ENCODE measurements at places on chromosomes 3 and 15.

- no peak for DNase-seq
These were observed 10.9 kb downstream of the RMDN3 start for GRCh38 chr15:40743921-40744814.

- DNase-seq, result no peak
These were observed 147.2 kb upstream of the SLC2A2 start for GRCh38 chr3:171173736-171174135.

GRCh38 chr15:43199945-43200488 lies 14.8 kb downstream of the CCNDBP1 start:
- DNase-seq, result peak; percentile 10

GRCh38 chr3:17359911-17360310 lies 382.5 kb downstream of the TBC1D5 start:
- DNase-seq, result no peak

DNA sequence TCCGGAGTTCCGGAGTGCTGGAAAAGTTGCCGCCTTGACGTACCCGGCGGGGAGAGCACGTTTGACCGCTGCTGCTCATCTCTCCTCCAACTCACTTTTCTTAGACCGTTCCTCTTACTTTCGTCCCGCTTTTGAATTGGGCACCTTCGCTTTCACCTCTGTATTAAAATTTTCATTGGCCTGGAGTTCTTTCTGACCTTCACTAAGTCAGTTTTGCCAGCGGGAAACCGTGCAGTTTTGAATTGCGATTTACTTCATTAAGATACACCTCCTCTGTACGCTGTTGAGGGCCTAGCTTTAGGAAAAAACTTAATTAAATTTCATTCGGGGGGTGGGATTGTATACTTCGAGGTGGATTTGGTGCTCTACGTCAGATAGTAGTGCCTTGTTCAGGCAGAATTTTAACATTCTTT lies 1.3 kb downstream of the GMPS start:
- DNase-seq, result no peak

- no peak for DNase-seq
These were observed 149.1 kb upstream of the CDIN1 start for GRCh38 chr15:36430280-36430679.

DNA sequence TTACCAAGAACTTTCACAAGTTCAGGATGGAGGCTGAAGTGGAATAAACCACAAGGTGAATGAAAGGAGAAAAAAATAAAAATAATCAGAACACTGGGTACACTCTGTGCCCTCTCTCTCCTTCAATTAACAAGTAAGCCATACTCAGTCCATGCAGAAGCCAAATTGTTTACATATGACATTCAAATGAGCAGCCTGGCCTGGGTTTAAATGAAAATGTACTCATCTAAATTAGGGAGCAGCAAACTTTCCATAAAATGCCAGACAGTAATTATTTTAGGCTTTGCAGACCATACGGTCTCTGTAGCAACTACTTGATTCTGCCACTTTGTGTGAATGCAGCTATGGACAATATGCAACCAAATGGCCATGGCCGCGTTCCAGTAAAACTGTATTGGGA lies 376.6 kb downstream of the MAGI1 start:
- DNase-seq, result no peak

- DNase-seq, result no peak
These were observed 277.2 kb downstream of the CHST2 start for GRCh38 chr3:143396790-143397189.

DNA sequence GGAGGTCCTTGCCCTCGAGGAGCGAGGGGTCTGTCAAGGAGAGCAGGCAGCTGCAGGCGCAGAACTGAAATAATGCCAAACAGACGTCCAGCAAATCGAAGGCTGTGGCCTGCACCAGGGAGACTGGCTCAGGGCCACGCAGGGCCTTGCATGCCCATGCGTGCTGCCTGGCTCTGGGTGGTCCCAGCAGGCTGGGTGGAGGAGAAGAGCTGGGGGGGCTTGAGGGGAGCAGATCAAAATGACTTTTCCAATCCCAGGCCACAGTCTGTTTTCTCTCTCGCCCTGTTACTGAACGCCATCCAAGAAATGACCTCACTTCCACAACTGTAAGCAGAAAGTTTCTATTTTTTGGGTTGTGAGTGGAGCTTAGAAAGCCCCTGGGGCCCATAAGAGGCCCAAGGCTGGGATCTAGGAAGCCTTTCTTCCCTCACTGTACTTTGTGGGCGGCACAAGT lies 96.9 kb upstream of the RPL32 start:
- no peak for DNase-seq

- DNase-seq, result no peak
These were observed 43.2 kb downstream of the ARHGEF3 start for GRCh38 chr3:56758539-56758981.

DNA sequence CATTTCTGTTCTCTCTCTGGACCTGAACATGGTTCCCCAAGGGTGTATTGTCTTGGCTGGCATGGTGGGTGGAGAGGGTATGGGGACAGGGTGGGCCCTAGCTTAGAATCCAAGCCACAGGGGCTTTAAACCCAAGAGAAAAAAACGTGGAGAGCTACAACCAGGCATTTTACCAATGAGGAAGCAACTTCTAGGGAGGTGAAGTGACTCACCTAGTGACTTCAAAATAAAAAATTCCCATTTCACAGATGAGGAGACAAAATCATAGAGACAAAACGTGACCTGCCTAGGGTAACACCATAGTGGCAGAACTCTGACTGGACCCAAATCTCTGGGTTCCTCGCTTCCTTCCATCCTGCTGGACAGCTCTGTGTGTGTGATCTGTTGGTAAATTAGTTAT lies 216.8 kb downstream of the RPLP1 start:
- no peak for DNase-seq

DNA sequence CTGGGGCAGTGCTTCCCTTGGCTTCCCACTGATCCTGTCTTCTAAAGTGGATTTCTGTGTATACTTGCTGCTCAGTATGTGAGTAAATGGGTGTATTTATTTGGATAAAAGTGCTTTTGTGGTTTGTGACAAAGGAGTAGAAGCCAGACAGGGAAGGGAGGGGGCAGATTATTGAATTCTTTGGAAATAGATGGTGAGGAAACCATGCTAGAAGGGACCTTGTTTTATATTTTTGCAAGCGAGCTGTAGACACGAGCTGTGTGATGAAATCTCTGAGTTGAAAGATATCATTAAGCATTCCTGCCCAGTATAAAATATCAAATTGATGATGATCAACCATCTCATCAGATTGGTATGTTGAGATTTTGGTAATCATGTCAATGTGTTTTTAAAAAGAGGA lies 68.9 kb downstream of the DUT start:
- no peak for DNase-seq

DNA sequence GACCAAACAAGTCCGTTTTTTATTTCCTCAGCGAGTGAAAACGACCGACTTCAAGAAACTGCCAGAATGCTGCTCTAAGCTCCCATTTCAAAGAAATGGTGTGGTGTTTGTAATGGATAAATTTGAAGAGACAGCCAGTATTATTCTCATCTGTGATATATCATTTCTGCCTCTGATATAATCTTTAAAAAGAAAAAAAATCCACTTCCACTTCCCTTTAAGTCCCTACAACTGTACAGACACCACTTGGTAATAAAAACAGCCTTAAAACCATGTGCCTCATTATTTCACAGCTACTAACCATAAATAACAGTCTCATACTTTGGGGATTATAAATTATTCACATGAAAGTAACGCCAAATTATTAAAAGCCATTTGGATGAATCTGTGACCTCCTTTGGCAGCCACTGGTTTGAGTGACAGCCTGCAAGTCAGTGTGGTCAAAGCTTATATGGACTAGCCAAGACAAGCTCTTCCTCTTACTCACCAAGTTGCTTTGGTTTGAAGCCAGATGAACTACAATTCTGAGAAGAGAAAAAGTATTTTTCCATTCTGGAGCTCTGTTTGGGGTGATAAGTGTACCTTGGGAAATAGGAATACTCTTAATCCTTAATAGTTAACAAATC lies 168.0 kb downstream of the SHOX2 start:
- DNase-seq, result no peak

- DNase-seq, result no peak
These were observed 98.9 kb downstream of the LRRK1 start for GRCh38 chr15:101018016-101018415.

DNA sequence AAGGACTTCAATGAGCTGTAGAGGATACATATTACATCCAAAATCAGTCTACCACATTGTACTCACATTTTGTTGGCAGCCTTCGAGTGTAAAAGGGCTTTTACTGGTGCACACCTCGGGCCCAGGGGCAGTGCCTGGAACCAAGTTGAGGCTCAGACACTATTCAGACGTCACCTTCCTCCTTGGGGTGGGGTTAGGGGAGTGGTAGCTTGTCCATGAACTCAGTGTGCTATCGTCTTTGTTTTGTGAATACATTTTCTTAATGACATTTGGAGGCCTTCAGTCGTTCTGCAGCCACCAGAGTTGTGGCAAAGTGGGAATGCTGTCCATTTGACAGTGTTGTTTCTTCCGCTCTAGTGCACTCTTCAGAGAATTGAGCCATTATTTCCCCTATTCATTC lies 114.2 kb downstream of the PGPEP1L start:
- DNase-seq, result no peak

- no peak for DNase-seq
These were observed 26.9 kb downstream of the TNK2 start for GRCh38 chr3:195881276-195881988.

DNA sequence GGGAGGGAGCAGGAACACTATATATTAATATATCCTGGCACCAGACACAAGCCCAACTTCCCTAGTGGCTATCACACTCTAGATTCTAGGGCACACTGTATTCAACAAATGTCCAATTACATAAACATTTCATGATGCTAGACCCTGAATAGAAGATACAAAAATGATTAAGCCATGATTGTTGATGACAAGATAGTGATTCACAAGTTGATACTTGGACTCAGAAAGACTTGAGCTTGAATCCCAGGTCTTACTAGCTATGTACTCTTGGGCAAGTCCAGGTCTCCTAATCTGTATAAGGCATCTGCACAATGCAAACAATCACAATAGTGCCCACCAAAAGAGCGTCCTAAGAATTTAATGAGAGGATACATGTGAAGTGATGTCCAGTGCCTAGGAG lies 10.0 kb upstream of the SNTN start:
- no peak for DNase-seq

- no peak for DNase-seq
These were observed 369.1 kb upstream of the FRG2C start for GRCh38 chr3:75295013-75295412.

DNA sequence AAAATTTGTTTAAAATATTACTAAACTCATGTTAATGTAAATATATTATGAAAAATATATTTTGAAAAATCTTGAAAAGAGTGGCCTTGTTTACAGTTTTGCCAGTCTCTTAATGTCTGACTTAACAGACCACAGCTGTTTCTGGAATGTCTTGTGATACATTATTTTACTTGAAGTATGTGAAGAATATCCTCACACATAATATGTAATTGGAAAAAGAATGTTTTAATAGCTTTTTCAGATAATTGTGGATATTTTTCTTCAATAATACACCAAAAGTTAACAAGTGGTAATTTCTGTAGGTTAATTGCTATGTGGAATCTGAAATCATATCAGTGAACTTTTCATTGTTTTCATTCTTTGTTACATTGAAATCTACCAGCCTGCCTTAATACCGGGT lies 101.3 kb downstream of the UBE2E2 start:
- DNase-seq, result no peak

- no peak for DNase-seq
These were observed 29.9 kb upstream of the LRTM1 start for GRCh38 chr3:54957711-54958110.

GRCh38 chr3:104149154-104149553 lies 1217.6 kb upstream of the ALCAM start:
- no peak for DNase-seq

- DNase-seq, result no peak
These were observed 6.3 kb downstream of the LIPC start for GRCh38 chr15:58438111-58438510.

GRCh38 chr3:24604215-24604614 lies 109.6 kb upstream of the THRB start:
- DNase-seq, result no peak

- no peak for DNase-seq
These were observed 13.1 kb downstream of the WDR82 start for GRCh38 chr3:52265387-52265786.

DNA sequence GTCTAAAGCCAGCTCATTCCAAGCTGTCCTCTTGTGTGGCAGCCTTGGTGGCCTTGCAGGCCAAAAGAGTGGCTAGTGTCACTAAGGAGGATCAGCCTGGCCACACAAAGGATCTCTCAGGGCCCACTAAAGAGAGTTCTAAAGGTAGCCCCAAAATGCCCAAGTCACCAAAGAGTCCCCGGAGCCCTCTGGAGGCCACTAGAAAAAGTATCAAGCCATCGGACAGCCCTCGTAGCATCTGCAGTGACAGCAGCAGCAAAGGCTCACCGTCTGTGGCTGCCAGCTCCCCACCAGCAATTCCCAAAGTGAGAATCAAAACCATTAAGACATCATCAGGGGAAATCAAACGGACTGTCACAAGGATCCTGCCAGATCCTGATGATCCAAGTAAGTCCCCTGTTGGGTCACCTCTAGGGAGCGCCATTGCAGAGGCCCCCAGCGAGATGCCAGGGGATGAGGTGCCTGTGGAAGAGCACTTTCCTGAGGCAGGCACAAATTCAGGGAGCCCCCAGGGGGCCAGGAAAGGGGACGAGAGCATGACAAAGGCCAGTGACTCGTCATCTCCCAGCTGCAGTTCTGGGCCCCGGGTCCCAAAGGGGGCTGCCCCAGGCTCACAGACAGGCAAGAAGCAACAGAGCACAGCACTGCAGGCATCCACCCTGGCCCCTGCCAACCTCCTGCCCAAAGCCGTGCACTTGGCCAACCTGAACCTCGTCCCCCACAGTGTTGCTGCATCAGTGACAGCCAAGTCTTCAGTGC lies 33.5 kb upstream of the ALPK3 start:
- DNase-seq, result no peak

DNA sequence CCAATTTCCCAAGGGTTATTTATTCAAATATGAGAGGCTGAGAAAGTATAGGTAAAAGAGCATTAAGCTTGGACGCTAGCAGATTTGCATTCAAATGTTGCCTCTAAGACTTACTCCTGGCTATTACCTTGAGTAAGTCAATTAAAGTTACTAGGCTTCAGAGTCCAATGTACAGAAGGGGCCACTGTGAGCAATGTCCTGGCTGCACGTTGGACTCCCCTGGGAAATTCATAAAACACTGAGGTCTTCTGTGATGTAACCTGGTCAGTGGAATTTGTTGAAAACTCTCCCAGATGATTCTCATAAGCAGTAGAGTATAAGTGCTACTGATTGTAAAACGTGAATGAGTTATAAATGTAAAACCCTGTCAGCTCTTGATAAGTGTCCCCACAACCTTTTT lies 295.3 kb downstream of the NEK10 start:
- DNase-seq, result no peak

GRCh38 chr3:70064194-70064779 lies 64.8 kb downstream of the SAMMSON start:
- no peak for DNase-seq
